Left forelimb (tissue), 1 donor: ENCODE measurements at places on chromosomes 12 and 14.

- no peak for DNase-seq
These were observed 2.3 kb downstream of the FOXJ2 start for GRCh38 chr12:8034802-8035201.

- no peak for DNase-seq
These were observed 121.1 kb upstream of the ATF1 start for GRCh38 chr12:50642761-50643160.

DNA sequence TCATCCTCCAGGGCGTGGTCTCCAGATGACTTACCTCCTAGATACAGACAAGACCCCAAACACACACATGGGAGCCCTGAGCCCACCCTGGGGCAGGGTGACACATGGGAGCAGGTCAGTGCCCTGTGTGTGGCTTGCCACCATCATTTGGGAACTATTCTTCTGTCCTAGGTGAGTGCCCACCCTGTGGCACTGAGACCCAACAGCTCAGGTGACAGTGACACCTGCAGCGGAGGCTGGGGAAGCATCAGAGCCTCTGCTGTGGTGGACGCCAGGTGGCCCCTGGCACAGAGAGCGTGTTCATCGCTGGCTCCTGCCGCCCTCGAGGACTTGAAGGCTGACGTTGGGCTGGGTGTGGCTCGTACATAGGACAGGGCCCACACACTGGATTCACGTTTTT, 23.0 kb downstream of the SFSWAP start:
- DNase-seq: no peak

- no peak for DNase-seq
These were observed 134.6 kb downstream of the BTG1 start for GRCh38 chr12:92010853-92011701.

GRCh38 chr12:98868076-98868475, 223.0 kb downstream of the APAF1 start:
- no peak for DNase-seq

DNA sequence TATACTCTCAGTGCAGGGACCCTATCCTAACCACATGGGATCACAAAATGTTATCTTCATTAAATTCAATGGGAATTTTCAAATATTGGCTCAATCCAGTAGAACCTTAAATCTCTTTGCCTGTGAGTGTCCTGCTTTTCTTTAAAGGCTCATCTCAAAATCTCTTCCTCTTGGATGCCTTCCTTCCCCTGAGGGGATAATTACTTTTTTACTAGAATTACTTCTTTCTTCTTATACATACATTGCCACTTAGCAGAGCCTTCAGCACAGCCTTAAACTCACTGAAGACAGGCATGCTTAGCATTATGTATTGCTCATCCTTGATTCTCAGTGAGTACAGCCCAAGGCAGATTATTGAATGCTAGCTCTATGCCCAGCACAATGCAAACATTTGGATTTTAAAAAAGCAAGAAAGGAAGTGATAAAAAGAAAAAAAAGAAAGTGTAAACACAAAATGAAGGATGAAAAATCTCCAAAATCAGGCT, 1918.0 kb upstream of the FLRT2 start:
- no peak for DNase-seq
